ENCODE measurements at places on chromosomes 12 and 14.
A peak's percentile ranks its signal among the peaks of the same experiment; 100 is the strongest.

DNA sequence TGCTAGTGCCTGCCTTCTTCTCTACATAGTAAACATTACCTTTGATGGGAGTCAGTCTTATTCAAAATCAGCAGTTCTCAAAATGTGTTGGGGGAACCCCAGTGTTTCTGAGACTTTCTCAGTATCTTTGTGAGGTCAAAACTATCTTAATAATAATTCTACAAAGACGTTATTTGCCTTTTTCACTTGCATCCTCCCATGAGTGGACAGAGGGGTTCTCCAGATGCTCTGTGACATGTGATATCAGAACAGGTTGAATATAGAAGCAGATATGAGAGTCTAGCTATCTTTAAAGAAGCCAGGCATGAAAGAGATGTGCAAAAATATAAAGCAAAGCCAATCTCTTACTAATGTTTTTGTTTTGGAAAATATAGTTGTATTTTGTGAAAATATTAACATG, 144.7 kb downstream of the KTN1 start:
- DNase-seq, result no peak

DNA sequence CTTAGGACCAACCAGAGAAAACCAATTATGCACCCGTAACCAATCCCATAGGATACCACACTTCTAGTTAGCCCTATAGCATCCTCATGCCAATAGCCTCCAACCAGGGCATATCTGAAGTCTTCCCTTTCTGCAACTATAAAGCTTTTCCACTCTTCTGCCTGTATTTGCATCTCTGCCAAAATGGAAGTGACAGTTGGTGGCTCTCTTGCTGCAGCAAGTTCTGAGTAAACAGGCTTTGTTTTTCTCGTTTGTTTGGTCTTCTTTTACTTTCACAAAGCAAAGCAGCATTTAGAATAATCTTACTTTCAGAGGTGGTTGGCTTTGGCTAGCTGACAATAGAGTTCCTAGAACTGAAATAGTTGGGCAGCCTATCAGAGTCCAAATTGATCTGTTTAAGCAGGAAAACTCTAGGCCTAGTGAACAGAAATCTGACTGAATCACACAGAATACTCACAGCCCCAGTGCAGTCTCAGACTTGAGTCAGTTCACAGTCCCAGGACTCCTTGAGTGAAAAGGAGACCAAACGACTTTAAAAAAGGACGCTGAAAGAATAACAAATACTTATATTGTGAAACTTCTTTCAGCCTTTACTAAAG, 1029.7 kb upstream of the LRFN5 start:
- no peak for DNase-seq

DNA sequence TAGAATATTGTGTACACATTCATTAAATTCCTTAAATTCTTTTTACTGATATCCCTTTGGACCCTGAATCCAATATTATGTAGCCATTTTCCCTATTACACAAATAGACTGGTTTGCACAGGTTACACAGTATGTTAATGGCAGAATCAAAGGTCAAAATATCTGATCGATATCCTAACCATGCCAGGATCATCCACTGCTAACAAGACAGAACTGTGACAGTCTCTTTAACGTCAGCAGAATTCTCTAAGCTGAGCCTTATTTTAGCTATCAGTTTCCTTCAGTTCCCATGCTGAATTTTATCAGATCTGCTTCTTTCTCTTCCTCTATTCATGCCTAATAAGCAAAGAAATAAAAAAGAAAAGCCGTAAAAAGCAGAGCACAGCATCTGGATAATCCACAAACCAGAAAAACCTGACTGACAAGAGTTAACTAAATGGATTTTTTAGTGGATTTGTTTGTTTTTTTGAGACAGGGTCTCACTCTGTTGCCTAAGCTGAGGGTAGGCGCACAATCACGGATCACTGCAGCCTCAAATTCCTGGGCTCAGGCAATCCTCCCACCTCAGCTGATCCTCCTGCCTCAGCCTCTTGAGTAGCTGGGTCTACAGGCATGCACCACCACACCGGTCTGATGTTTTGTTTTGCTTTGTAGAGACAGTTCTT, 130.4 kb downstream of the PAWR start:
- DNase-seq, result no peak

DNA sequence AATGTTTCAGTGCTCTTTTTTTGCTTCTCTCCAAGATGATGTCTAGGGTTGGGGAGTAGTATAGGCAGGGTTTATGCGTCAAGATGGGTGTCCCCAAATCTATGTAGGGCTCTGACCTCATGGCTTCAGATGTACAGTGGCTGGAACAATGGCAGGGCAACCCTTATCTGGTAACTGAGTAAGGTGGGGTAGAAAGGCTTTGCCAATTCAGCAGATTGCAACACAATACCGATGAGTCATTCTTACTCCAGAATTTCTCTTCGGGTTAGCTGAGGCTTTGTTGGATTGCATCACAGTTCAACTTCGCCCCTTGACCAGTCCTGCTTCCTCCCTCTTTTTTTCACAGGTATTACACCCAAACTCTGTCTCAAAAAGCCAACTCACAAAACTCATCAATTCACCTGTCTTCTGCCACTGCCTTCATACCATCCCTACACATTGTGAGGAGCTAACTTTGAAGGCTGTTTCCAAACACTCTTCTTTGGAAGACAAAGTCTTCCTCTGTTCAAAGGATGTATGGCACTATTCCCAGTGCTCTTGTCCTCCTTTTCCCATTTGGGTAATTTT, 190.2 kb upstream of the CNOT2 start:
- peak; percentile 39 for DNase-seq

DNA sequence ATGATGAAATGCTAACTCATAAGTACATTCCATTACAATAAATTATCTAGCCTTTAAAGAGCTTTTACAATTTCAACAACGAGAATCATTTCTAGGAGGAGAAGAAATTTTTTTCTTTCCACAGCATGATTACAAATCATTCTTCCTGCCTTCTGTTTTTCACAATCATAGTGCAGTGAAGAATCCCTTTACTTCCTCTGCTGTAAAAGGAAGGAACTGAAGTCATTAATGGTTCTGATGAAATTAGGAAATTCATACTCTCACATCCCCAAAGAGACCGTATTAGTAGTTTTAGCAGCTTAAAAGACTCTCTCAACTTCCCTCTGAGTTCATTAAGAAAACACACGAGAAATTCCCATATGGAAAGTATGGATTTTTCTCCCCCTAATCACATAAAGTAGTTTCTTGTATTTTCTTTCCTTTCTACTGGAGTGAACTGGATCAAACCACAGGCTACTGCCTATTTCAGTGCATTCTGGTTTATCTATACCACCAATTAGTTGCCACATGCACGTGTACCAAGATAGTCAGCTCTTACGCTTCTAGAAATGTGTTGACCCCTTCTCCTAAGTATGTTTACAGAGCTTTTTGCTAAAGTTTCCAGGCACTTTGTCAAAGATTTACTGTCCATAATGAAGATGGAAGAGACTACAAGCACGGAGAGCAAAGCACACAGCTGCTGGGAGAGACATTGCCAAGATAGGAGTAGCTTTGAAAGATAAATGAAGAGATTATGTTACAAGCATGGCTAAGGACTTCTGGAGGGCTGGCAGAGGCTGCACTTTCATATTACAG, 58.9 kb upstream of the KITLG start:
- DNase-seq, result no peak

DNA sequence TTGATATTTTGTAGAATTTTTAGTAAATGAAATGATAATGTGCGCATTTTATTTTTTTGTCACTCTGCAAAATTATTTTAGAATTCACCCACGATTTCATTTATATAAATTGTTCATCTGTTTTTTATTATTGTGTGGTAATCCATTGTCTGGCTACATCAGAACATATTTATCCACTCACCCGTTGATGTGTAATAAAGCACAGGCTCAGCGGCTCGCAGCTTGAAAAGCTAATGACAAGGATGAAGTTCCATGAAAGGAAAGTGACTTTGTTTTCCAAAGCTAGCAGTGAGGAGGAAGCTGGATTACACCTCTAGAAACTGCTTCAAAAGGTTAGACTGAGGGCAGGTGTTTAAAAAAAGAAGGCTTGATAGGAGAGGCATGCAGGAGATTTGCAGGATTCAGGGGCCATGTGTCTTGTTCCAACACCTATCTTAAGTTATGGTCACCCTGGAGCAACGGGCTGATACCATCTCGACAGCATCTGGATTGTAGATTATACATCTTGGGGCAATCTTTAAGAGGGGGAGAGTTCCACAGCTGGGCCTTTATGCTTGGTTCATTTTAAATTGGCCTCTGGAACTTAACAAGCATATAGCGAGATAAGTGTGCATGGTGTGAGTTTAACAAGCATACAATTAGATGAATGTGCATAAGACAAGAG, 194.1 kb downstream of the TMTC3 start:
- no peak for DNase-seq

- DNase-seq, result no peak
Observed at GRCh38 chr12:55843431-55843830, 695 bp upstream of the MMP19 start.

DNA sequence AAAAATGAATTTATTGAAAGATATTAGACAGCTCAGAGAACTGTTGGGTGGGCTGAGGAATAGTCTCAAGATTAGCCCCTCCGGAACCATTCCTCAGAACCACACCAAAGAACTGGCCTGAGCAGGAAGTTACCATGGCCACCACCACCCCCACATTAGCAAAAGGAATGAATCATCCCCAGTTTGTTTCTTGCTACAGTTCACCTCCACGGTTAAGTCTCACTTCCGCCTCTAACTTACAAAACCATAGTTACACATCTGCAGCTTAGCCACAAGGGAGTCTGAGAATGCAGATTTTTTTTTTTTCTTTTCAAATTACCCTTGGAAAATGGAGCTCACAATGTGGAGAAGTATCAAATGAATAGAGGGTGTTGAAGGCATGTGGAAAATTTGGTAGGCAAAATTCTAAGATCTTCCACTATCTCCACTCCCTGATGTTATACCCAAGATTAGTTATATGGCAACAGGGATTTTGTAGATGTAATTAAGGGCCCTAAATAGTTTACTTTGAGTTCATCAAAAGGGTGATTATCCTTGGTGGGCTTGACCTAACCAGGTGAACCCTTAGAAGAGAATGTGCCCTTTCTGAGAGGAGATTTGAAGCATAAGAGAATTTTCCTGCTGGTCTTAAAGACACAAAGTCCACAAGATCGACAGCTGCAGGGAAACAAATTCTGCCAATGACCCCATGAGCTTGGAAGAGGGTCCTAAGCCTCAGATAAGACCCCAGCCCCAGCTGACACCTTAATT, 129.8 kb upstream of the KRR1 start:
- DNase-seq, result peak; percentile 17

DNA sequence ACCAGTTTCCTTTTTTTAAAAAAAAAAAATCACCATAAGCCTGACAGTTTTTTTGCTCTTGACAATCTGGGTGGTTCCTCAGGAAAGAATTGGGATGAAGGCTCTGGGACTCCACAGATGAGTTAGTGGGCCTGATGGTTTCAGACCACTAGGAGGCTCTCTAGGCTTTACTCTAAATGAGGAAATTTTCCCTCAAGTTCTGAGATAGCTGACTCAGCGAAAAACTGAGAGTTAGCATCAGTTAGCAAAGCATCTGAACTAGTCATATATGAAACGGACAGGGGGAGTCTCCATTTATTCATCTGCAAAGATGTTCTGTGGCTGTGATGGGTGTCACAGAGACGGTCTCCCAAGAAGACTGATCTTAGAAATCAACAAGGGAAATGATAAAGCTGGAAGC, 314.3 kb upstream of the OR4E1 start:
- no peak for DNase-seq
